Astrocyte of the cerebellum (primary cell): ENCODE measurements at places on chromosomes 1 and 21.
A peak's percentile ranks its signal among the peaks of the same experiment; 100 is the strongest.

DNA sequence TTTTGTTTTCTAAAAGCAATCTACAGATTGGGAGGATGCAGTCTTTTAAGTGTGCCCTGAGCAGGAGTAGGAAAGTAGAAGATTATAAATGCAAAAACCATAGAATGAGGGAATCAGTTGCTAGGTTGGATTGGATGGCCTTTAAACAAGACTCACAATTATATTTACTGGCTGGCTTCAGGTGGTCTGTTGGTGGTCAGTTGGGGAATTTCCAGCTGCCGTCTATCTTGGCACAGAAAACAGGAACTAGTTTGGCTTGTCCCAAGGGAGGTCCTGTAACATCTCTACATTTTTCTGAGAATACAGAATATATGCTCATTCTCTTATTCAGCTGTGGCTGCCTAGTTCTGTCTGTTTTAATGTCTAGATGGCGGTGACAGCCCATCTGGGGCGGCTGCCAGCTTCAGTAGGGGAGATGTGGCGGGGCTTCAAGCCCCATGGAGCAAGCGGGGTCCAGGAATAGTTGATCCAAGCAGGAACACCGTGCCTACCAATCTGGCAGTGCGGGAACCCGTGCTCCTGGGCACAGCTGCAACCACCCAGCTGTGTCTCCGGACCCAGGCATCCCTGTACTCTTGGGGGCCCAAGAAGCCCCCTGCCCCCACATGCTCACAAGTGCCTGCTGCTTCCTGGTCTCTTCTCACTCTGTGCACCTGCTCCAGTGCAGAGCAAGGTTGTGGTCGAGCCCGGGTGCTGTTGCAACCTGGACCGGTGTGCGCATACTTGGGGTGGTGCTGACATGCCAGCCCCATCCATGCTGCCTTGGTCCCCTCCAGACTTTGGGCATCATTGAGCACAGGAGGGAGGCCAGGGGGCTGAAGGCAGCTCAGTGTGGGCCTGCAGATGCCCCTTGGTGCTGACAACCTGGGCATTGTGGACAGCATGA, 1182.6 kb downstream of the AMY1C start:
- no peak for DNase-seq

DNA sequence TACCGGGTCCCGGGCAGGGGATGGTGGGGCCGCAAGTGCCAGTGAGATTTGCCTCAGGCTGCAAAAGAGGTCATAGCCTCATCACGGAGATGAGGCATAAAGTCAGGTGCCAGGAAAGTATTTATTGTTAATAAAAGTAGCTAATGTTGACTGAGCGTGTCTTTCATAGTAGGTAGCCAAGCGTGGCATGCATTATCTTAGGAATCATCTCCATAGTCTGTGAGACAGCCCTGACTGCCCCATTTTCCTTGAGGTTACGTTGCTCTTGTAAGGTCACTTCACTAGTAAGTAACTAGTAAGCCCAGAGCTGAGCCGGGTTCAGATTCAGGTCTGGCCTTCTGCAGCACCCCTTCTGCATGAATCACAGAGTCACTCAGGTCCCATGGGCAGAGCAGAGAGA, 174.2 kb downstream of the CAMTA1 start:
- no peak for DNase-seq

GRCh38 chr1:3022511-3022973, 1.3 kb downstream of the ACTRT2 start:
- no peak for DNase-seq

DNA sequence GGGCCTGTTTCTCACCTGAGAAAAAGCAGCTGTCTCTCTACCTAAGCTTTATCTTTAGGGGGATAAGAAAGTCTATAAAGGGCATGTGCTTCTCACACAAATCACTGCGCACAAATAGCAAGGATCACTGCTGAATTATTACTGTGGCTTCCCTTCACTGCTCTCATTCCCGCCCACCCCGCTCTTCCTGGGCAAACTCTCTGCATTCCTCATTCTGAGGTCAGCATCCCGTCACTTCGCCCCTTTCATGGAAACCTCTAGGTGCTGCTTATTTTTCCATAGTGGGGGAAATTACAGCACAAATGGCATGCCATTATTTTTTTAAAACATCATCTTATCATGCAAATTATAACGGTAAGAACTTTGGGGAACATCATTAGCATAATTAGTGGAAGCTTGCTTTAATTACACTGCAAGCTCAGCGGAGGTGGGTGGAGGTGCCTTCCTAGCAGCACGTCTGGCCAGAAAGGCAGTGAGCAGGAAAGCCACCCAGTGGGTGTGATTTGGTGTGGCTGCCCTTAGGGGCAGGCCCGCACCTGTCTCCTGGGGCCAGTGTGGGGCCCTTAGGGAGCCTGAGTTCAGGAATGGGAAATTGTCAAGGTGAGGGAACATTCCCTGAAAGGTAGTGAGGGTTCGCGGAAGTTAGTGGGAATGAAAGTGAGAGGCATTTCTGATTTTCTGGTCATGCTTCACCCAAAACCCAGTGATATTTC, 105.9 kb downstream of the LAMC2 start:
- peak; percentile 42 for DNase-seq

GRCh38 chr1:118160806-118161205, 24.2 kb downstream of the SPAG17 start:
- DNase-seq, result no peak

GRCh38 chr1:29121516-29121935, 2.2 kb downstream of the TMEM200B start:
- no peak for DNase-seq

DNA sequence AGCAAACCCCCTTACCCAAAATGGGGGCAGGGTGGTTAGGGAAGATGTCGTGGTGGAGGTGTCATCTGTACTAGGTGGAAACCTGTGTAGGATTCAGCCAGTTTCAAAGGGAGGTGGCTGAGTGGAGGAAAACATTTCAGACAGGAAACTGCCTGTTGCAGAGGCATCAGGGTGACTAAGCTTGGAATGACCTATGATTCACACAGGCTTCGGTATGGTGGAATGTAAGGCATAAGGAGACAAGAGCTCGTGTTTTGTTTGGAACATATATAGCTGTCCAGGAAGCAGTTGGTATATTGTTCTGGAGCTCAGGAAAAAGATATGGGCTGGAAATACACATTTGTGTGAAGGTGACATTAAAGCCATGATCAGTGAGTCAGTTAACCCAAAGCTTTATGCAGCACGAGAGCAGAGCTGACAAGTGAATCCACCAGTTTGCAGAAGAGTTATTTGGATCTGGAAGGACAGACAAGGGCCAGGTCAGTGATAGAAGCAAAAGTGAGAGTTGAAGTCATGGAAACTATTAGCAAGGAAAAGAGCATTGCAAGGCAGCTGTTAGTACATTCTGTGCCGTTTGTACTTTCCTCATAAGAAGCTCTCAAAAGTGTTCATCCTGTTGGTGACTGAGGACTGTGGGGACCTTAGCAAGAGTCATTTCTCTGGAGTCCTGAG, 12.2 kb downstream of the UTP25 start:
- peak; percentile 79 for DNase-seq

DNA sequence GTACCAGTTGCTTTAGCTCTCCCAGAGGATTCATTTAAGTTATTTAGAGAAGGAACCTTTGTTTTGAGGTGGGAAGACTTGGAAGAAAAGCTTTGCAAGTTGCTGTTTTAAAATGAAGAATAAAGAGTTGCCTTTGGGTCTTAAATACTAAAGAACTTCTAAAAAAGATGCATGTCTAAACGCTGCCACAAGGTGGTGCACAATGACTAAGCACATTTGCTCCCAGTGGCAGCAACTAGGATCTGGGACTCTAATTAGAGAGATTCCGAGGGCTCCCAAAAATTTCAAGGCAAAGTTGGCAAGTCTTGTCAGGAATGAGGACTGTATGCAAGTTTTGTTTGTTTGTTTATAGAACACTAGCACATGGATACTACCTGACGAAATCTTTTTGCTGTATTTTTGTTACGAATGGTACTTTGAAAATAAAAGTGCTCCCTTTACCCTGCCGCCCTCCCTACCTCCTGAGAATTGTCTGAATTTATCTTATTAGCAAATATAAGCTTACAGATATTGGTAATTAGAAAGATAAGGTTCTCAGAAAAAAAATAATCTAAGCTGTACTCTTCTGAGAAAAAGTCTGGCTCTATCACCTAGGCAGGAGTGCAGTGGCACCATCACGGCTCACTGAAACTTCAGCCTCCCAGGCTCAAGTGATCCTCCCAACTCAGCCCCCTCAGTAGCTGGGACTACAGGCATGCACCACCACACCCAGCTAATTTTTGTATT, 121.8 kb downstream of the HFM1 start:
- DNase-seq, result peak; percentile 72

- DNase-seq, result no peak
These were observed 4.9 kb downstream of the TGFB2 start for GRCh38 chr1:218350035-218350525.

DNA sequence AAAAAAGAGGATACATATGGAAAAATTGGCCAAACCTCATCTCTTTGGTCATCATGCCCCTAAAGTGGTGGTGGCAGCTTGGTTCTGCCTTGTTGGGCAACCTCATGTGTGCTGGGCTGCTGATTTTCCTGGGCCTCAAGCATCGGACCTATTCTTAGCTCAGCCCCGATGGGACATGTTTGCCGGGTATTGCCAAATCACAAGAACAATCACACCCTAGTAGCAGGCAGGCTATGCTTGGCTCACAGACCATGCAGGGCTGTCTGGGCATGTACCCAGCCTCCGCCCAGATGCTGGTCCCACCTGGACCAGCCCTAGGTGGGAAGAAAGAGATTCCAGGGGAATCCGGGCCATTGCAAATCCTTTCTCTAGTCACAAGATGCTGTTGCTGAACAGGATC, 189.4 kb upstream of the FGGY start:
- DNase-seq, result no peak

GRCh38 chr1:11934302-11935056, at the start of gene PLOD1:
Gene PLOD1 (plus strand): TSS chr1:11934717. CDS start chr1:11934780, 63 bp downstream.
- peak; percentile 35 for DNase-seq

DNA sequence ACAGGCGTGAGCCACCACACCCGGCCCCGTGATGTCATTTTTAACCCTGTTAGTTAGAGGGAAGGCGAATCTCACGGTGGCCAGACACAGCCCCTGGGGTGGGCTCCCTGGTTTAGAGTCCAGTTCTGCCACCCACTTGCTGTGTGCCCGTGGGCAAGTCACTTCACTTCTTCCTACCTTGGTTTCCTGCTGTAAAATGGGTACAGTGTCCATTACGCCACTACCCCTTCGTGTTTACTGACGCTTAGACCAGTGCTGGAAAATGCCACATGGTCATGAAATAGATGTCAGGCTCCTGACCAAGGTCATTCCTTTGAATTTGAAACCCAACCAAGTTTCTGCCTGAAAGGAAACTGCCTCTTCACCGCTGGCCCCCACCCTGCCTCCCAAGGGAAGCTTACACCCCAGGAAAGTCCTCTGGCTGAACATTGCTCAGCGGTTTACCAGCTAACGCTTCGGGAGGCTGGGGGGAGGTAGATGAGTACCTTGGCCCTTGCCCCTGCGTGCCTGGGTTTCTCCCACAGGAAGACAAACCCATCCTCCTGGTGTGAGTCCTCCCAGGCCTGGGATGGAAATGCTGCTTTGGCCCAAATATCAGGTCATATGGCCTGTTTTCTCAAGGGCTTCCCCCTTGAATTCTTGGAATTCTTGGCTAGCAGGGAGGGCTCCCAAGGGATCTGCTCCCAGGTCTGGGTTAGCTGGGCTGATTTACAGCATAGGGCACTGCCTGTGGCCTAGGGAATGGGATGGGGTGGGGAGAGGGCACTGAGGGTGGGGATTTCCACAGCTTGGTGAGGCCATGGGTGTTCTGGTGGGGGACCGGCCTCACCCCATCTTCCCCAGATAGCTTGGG, 7.6 kb upstream of the AADACL4 start:
- DNase-seq, result no peak

DNA sequence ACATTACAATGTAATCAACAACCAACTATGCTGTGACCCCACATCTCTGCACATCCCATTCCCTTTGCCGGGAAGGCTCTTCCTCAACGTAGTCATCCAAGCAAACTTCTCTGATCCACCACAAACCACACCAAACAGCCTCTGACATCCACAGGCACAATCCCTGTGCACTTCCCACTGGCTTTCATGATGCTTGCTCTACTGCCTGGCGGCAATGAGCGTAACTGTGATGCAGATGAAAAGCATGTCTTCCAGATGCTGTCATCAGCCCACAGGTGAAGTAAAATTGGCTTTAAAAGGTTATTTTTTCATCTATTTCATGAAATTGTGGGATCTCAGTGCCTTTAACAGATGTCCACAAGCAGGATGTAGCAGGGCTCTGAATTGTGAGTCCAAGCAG, 635.2 kb downstream of the SMYD3 start:
- peak; percentile 65 for DNase-seq

GRCh38 chr1:72375226-72375625, 92.9 kb upstream of the NEGR1 start:
- DNase-seq, result no peak

DNA sequence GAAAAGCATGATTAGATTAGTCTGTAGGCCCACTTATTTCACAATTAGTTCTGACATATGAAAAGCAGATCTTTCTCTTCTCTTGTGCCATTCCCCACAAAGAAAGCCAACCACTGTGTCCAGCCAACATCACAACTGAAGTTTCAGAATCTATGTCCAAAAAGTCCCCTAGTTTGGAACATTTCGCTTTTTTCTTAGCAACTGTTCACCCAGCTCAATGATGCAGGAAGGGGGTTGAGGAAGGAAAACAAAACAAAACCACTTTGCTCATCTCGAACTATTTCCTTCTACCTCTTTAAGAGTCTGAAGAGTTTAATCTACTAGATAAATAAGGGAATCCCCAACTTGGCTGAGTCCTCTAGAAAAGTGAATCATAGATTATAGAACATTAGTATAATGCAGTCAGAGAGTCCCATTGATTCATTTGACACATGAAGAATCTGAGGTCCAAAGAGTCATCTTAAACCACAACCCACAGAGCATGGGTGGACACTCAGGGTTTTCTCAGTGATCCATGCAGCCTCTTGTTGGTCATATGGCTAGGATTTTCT, 159.3 kb upstream of the SGIP1 start:
- peak; percentile 59 for DNase-seq

DNA sequence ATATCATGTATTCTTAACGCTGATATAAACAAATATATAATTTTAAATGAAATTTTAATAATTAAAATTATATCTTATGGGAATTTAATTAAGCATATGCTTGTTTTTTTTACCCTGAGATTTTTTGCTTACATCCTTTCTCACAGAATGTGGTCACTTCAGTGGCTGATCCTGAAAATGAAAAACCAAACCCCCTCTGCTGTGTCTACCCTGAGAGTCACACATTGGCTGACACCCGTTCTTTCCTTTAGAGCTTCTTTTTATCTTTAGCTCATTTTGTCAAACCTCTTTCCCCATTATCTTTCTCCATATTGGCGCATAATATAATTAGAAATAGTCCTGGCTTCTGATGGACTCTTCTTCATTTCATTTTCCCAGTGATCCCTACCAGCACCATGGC, 10.8 kb upstream of the CACYBP start:
- DNase-seq, result no peak

GRCh38 chr1:223403184-223403815, 10.1 kb downstream of the CCDC185 start:
- no peak for DNase-seq

DNA sequence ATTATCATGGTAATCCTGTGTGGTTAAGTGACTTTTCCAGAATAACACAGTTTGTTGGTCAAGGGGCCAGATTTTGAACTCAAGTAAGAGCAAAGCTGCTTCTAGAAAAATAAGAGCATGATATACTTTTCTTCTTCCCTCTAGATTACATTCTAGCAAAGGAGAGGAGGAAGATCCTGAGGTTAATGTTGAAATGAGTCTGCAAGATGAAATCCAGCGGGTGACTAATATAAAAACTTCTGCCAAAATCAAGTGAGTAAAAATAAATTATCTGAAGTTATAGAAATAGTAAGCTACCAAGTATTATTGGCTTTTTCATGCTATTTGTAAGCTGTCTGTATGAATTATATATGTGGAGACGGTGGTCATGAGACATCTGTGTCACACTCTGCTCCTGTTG, 12.8 kb downstream of the WDR3 start:
- DNase-seq, result no peak

GRCh38 chr1:159841749-159842148, 15.1 kb downstream of the SLAMF8 start:
- no peak for DNase-seq
